ENCODE measurements at places on chromosomes 2 and 18.

DNA sequence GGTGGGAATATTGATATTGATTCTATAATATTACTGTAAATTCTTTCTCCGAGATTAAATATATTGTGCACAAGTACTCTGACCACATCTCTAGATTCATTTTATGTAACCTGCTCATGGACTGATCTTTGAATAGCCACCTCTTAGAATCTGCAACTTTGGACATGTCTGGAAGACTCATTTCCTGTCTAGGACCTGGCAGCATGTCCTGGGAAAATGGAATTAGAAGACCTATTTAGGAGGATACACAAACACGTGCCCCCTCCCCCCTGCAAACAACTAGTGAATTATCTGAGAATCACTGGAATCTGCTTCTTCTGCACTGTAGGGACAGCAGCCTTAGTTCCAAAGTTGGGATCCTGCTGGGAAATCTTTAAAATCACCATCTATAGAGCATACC is 94.1 kb downstream of the UBE2E3 start:
- no peak for DNase-seq

DNA sequence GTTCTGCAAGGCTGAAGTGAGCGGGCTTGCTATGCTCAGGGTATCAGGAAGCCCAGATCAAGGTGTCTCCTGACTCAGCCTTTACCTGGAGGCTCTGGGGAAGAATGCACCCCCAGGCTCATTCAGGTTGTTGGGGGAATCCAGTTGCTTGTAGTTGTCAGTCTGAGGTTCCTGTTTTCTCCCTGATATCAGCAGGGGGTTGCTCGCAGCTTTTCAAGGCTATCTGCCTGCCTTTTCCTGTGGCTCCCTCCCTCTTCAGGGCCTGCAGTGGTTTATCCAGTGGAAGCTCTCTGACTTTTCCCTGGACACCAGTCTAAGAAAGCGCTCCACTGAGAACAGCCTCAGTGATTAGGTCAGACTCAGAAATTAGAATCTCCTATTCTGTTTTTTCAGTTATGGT is 116.6 kb downstream of the PTPRM start:
- DNase-seq: no peak

GRCh38 chr2:109238580-109238979 is 109.6 kb downstream of the SH3RF3 start:
- DNase-seq: no peak

DNA sequence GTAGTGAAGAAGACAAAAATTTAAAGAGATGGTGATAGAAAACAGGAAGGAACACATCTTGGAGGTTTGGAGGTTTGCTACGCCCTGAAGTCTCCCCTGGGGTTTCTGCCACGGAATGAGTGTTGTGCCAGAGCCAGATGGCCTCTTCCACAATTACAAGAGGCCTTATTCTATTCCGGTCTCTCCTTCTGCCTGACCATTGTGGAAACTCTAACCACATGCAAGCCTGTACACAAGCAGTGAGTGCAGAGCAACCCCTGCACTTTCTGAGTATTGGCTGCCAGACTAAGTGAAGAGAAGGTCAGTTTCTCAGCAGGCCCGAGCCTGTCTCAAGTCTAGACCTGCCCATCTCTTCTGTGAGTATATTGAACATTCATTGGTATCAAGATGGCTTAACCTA is 22.7 kb upstream of the MYO1B start:
- no peak for DNase-seq

DNA sequence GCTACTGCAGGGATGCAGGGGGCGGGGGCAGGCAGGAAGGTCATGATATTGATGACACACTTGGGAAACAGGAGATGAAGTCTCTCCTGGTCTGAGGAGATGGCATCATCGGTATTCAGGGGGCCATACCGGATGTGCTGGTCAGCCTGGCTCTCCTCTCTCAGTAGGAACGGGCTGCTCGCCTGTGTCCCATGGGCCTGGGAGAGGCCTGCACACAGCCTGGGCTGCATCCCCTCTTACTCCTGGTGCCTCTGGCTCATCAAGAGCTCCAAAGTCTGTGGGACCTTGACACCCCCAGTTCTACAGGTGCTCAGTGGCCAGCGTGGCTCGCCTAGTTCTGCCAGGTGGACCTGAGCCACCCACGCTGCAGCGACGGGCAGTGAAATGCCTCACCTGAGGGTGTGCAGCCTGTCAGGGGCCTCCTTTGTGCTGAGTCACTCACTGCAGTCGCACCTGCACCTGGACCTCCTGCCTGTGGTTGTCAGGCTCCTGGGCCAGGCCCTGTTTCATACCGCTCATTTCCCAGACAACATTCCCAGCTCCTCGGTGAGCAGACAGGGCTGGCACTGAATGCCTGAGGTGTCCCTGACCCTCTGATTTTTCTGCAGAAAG is 18.6 kb upstream of the CNDP1 start:
- DNase-seq: no peak

DNA sequence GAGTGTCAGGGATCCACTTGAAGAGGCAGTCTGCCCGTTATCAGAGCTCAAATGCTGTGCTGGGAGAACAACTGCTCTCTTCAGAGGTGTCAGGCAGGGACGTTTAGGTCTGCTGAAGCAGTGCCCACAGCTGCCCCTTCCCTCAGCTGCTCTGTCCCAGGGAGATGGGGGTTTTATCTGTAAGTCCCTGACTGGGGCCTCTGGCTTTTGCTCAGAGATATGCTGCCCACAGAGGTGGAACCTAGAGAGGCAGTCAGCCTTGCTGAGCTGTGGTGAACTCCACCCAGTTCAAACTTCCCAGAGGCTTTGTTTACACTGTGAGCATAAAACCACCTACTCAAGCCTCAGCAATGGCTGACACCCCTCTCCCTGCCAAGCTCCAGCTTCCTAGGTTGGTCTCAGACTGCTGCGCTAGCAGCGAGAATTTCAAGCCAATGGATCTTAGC is 38.1 kb downstream of the PLEK start:
- no peak for DNase-seq

- peak; percentile 50 for DNase-seq
Observed at GRCh38 chr2:134290358-134290757, 36.5 kb downstream of the MGAT5 start.

GRCh38 chr2:189233527-189233926 is 54.0 kb upstream of the COL5A2 start:
- no peak for DNase-seq

DNA sequence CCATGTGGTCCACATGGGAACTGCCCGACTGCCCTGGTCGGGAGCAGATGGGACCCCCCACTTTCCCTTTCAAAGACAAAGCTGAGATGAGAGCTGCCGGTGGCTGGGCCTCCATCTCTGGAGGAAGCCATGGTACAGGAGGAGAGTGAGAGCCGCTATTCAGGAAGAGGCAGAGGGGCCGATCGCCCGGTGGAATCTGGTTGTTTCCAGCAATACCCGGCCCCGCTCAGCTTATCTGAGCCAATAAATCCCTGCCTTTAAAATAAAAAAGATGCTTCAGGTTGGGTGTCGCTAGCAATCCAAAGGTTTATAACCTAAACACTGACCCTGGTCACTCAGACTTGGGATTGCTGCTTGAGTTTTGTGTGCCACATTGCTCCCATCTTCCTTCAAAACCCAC is 15.2 kb upstream of the B3GNT7 start:
- no peak for DNase-seq

- DNase-seq: no peak
Observed at GRCh38 chr2:25375371-25375988, 33.8 kb upstream of the DNMT3A start.

DNA sequence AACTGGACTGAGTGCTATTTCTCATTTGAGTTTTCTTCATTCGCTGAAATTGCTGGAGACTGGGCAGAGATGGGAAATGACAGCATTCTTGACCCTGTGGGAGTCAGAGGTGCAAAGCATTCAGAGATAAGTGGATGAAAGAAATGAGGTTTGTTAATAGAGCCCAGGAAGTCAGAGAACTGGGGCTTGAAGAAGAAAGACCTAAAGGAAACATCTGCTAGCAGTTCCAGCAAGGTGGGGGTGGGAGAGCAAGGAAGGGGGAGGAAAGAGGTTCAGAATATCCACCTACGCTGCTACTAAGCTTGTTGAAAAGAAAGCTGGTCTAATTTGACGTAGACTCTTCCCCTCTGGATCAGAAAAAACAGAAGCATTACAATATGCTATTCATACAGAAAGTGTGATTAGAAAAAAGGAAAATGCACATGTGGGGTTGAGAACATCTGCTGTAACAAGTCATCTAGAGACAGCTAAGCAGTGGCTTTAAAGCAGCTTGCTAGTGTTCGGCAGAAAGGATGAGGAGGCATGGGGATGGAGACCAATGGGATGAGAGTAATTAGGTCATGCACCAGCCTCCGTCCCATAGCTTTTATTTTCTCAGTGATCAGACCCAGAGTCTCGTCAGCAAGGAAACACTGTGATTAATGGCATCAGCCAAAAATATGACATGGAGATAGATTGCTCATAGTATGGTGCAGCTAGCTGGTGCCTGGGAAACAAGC is 29.7 kb downstream of the NAB1 start:
- peak; percentile 79 for DNase-seq

DNA sequence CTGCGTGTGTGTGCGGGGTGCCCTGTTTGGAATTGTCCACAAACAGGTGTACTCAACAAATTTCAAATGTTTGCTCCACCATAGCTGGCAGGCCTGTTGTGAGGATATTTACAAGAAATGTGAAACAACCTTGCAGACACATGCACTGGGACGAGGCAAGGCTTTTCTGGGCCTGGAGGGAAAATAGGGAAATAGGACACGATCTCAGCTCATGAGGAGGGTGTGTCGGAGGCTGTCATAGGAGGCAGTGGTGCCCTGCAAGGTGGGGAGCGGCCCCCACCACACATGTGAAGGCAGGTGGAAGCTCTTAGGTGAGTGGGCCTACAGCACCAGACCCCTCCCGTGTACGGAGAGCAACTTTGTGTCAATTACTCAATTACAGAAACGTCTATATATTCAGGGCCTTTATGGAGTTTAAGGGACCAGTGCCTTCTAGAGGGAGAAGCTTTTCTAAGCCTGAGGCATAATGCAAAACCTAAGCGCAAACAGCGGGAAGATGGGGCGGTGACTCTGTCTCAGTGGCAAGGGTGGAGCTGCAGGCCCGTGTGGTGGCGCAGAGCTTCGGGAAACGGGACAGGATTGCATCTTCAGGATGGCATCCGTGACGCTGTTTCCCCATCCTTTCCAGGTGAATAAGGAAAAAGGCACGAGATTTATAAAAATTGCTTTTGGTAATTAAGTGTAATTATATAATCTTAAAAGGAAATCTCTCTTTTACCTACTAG is 48.0 kb downstream of the RNF144A start:
- DNase-seq: no peak

GRCh38 chr2:192265751-192266150 is 71.0 kb upstream of the TMEFF2 start:
- DNase-seq: no peak

- DNase-seq: no peak
Observed at GRCh38 chr18:76419811-76420210, 75.2 kb downstream of the ZNF516 start.

- no peak for DNase-seq
Observed at GRCh38 chr2:165467921-165468320, 1.6 kb upstream of the CSRNP3 start.

DNA sequence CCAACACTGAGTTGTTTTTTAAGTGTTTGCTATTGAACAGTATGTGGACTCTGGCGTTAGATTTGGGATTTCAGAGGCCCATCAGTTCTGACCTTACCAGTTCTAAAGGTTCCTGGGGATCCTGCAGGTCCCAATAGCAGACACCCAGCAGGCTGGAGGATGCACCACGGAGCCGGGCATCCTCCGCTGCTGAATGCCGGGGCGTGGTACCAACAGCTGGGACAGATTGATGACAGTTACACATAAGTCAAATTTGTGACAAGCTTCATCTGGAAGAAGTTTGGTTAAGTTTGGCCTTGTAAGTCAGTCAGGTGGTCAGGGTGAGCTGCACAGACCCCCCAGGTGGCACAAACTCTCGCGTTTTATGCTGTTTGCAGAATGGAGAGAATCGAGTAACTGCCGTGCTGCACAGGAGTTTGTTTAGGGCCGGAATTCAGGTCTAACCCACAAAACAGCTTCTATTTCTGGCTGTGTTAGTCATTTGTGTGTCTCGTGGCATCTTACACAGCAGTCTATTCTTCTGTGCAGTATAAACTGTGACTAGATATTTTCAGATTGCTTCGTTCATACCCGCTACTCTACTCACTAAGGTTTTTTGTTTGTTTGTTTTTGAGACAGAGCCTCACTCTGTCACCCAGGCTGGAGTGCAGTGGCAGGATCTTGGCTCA is 19.2 kb downstream of the CTDP1 start:
- DNase-seq: no peak

DNA sequence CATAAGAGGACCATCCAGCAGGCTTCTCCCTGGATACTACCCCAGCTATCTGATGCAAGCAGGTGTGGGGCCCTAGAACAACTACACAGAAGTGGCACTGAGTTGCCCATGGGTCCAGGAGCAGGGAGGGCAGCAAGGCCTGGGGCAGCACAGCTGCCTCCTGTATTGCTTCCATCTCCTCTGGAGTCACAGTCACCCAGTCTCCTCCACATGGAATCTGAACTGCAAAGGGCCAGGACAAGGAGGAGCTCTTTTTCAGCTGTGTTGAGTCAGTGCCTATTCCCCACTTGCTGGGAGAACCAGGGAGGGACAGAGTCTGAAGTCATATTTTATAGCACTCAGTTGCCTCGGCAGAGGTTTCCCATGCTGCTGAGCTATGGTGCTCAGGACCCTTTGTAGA is 67.9 kb upstream of the ALPP start:
- no peak for DNase-seq

DNA sequence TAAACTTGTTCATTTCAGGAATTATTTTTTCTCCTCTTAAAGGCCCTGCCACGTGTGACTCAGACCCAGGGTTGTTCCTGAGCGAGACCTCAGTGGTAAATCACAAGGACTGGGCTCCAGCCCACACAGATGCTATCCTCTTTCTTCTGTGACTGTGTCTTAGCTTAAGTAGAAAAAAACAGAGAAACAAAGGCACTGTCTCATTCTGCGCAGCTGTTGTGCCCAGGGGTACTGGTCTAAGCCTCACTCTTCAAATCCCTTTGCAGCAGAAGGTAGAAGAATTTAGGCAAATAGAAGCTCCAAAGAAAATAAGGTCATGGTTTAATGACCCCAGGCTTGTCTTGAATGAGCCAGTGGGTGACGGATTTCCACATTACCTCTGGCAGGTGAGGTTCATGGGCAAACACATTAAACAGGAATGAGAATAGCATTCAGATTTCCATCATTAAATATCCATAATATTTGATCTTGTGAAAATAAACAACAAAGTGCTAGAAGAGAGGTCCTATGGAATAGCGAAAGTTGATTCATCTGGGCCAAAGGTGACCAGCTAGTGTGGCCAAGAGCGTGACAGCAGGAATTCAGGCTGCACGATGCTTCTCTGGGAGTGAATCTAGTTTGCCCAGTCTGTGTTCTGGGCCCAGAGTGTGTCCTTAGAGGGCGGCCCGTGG is 63.3 kb downstream of the LIPG start:
- DNase-seq: no peak

Measured in NCI-H2227 treated with DMSO at 0.1 percent for 48 hours (cell line).